Tibial nerve (tissue), 4 donors: ENCODE measurements at places on chromosomes 6 and 20. TPM values are rescaled to one million over a fixed set of nuclear protein-coding genes. Genes with fewer than 3 reads are reported as not detected.

Gene STMND1
- not detected for total RNA-seq

DNA sequence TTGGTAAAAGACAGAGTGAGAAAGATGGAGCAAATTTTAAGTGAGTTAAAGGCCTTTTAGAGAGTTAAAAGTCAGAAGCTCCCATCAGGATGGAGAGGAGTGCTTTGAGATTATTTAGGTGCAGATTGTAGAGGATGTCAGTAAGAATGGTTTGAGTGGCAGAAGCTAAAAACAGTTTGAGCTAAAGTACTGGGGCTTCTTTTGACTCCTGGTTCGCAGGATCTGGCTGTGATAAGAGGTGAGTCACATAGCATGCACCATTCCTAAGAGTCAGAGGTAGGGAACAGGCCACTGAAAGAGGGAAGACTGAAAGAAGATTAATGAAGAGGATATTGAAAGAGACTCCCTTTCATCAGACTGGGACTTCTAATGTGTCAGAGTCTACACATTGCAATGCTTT, 1047.9 kb upstream of the MAP3K7 start:
- no peaks in the 10 kb centered on the region for H3K27me3 ChIP-seq
- no peaks in the 10 kb centered on the region for H3K36me3 ChIP-seq
- no peak overlapping the region for H3K4me3 ChIP-seq
- no peak for DNase-seq
- no peak overlapping the region for H3K27ac ChIP-seq
- H3K4me1 ChIP-seq = no peaks in the 10 kb centered on the region

Gene TEAD3
- total RNA-seq = 9.8 TPM

Gene LBP
- total RNA-seq = 30.0 TPM

GRCh38 chr20:33979094-33979493, 14.6 kb upstream of the RALY start:
- no peaks in the 10 kb centered on the region for H3K27me3 ChIP-seq
- H3K27ac ChIP-seq = no peak overlapping the region
- no peaks in the 10 kb centered on the region for H3K4me1 ChIP-seq
- no peak for DNase-seq
